Karpas-422 (cell line): ENCODE measurements at places on chromosomes 1 and 21. TPM values are rescaled to one million over a fixed set of nuclear protein-coding genes. Genes with fewer than 3 reads are reported as not detected.

Gene GAS5
- total RNA-seq, result 636 and 838 TPM in 2 replicates

Gene LMOD1
- total RNA-seq, result not detected in 2 replicates

Gene TTC39A
- not detected in 2 replicates for total RNA-seq

Gene TRAPPC10
- total RNA-seq, result 24.0 and 40.3 TPM in 2 replicates

Gene OR14I1
- total RNA-seq, result not detected in 2 replicates
